Neural crest cell (in vitro differentiated cells): ENCODE measurements at places on chromosomes 4 and X.

GRCh38 chr4:113759696-113760093 lies 1.8 kb downstream of the CAMK2D start:
- no peak for DNase-seq

DNA sequence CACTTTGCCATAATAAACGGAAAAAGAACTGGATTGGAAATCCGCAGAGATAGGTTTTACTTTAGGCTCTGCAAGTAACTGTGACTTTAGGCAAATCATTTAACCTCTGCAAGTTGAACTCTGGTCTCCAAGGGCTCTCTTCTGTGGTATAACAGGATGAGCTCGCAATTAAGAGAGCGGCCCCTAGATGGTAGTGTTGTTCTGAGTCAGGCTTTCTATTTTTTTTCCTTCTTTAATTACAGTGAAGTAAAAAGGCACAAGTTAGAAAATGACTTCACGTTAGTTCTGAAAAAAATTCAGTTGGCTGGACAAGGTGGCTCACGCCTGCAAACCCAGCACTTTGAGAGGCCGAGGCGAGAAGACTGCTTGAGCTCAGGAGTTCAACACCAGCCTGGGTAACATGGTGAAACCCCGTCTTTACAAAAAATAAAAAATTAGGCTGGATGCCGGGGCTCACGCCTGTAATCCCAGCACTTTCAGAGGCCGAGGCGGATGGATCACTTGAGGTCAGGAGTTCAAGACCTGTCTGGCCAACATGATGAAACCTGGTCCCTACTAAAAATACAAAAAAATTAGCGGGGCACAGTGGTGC lies 18.0 kb downstream of the RPS3A start:
- DNase-seq: peak; percentile 67

DNA sequence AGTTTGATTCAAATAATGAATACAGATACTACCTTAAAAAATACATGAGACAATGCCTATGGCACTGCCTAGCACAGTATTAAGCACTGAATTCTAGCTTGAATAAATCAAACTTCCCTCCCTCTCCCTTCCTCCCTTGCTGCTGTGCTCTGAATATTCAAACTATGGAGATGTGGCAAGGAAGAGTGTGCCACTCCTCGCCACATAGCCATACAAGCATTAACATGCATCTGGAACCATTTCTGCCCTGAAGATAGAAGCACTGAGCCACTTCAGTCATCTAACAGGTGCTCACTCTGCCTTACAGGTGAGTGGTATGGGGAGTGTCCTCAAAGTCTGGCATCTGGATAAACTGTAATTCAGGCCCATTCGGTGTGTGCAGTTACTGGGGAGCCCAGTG lies 276.9 kb downstream of the ARHGAP24 start:
- DNase-seq: no peak

GRCh38 chrX:70488856-70489255 lies 44.2 kb downstream of the DLG3 start:
- DNase-seq: no peak

DNA sequence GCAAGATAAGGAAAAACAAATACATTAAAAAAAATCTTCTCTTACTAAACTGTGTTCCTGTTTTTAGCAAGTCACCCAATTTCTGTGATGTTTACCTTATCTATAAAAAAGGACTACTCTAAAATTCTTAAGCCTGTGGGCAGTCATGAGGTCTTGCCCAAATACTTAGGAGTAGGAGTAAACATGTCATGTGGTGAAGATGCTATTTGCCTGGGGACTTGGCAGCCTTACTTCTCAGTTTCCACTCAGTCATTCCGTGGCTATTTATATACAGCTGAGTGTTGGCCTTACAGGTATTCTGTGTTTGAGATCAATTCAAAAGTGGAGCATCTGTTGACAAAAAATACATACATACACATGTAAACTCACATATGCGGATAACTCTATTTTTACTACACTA lies 89.9 kb upstream of the TLR2 start:
- no peak for DNase-seq

- DNase-seq: no peak
Observed at GRCh38 chr4:184280591-184281071, 63.0 kb upstream of the ENPP6 start.

DNA sequence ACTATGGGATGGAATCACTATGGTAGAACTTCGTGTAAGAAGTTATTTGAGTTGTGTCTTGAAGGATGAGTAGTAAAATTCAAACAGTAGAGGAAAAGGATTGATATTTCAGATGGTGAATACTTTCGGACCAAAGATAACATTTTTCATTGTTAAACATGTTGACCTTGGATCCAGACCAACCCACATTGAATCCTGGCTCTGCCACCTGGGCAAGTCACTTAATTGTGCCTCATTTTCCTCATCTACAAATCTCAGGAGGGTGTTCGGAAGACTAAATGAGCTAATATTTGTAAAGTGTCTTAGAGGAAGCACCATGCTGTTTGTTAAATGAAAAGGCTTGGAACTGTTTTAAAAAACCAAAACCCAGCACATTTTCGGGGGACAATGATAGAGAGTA lies 1.4 kb upstream of the AIFM1 start:
- no peak for DNase-seq

GRCh38 chr4:48227662-48228061 lies 42.0 kb downstream of the TEC start:
- DNase-seq: no peak

DNA sequence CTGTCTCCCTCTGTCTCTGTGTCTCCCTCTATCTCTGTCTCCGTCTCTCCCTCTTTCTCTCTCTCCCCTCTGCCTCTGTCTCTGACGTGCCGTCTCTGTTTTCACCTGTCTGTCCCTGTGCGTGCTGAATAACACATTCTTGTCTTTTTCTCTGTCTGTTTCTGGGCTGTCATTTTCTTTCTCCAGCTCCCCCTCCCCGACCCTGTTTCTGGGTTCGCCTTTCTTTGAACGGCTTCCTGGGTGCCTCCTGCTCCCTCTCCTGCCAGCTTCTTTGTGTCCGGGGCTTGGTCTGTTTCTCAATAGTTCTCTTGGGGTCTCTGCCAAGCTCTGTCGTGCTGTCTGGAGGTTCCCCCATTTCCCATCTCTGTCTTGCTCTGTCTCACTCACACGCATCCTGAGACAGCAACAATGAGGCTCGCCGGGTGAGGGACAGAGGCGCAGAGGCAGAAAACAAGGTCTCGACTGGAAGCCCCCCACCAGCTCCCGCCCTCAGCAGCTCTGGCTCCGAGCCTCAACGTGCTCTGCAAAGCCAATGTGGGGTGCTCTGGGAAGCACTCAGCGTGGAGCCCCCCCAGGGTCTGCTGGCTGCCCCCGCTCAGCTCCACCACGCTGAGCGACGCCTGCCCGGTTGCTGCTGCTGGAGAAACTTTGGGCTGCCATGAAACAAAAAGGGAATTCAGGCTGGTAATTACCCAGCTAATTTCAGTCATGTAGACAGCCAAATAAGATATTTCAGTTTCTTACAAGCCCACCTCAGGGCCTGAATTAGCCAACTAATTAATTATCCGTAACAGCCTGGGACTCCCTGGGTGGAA lies 3.4 kb downstream of the CPLX1 start:
- no peak for DNase-seq

DNA sequence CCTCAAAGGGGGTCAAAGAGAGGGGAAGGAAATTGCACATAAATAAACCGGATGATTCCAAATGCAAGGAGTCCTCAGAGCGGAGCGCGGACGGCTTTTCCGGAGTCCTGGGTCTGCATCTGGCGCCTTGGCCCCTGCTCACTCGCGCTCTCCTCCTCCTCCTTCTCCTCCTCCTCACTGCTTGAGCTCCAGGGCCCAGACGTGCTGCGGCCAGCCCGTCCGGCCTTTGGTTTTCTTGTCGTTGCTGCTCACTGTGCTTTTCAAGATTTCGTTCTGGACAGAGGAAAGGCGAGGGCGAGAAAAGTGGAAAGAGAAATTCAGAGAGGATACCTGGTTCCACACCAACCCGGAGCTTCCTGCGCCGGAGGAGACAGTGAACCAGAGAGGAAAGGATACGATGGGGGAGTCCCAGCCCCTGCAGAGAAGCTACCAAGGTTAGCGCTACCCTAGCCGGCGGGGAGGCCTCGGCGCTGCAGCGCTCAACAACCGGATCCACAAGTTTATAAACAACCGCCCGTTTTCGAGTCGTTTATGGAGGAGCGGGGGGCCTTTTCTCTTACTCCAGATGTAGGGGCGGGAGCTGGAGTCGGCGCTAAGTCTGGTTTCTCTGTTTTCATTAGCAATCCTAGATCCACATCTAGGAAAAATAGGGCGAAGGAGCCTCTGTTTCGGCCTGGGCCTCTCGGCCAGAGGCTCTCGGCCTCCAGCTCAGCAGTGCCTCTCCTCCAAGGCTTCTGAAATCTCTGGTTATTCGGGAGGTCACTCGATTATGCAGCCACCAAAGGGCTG lies 2.7 kb downstream of the HAND2 start:
- no peak for DNase-seq

- no peak for DNase-seq
Observed at GRCh38 chr4:139374251-139374650, 72.0 kb upstream of the NDUFC1 start.

GRCh38 chr4:170979736-170980135 lies 833.5 kb upstream of the GALNTL6 start:
- no peak for DNase-seq

DNA sequence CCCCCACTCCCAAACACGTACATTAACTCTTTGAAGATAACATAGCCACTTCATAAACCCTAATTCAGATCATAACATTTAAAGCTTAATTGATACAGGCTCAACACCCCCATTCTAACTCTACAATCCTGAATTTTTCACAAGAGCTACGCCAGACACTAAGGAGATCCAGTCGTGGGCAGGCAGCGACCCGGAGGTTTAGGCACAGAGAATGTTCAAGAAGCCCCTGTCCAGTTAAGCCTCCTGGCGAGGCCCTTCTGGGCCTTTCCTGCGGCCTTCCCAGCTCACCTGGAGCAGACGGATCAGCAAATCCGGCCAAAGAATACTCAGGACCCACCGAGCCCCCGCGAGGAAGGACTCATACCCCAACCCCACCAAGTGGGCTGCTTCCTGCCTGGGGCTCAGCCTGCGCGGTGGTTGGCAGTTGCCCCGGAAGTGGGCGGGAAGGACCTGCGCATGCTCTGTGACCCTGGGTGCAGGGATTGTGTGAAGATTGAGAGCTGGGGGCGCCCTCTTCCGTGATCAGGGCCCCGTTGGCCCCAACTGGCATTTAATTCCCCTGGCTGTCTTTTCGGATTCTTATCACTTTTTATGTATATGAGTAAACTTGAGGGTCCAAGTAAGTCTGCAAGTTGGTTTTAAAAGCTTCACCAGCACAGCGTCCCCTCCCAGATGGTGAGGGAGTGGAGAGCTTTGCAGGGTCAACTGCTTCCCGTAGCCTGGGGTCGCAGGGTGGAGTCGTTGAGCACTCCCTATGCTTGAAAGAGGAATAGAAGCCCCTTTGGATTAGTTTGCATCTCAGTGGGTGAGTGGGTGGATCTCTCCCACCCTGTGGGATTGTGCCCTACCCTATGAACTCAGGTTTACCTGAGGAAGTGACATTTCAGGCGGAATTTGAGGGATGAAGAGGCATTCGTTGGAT lies at the start of gene TRIM61:
Gene TRIM61 (minus strand): TSS at position 415 of the 922 bp plus-strand sequence. CDS start 7,655 bp downstream, outside the sequence.
- DNase-seq: no peak

DNA sequence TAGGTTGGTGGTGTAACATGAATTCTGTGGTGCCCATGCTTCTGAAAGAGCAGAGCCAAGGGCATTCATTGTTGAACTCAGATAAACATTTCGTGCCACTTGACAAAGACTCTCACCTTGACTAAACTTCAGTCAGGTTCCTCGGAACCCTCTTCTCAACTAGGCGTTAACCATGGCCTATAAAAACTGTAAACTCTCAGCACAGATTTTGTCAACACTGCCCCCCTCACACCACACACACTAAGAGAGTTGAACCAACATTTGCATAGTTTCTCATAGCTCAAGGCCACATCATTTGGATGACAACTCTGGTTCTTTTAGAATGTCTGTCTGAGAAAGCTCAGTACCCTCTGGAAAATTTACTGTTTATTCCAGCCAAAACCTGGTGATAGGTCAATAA lies 28.1 kb downstream of the CASP6 start:
- DNase-seq: no peak

- DNase-seq: no peak
Observed at GRCh38 chrX:74593593-74593992, 20.8 kb downstream of the RLIM start.

DNA sequence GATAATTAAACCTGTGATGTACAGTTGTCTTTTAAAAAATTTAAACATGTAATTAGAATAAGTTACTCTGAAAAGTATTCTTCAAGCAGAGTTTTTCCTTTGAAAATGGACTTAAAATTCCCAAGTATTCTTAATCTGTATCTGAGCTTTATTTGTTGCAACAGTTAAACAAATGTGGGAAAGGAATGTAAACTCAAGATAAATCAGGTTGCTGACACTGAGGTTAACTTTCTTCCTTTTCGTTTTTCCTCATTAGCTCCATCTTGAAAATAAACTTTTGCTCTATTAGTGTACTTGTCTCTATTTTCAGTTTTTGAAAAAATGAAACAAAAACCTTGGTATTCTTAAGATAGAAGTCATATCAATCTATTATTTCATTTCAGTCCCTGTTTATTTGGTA lies 144.5 kb upstream of the BMPR1B start:
- no peak for DNase-seq

GRCh38 chr4:180953572-180953971 lies 1289.6 kb upstream of the TENM3 start:
- DNase-seq: no peak

GRCh38 chrX:17546356-17546755 lies 171.4 kb downstream of the NHS start:
- DNase-seq: no peak

GRCh38 chr4:179624768-179625181 lies 2182.5 kb upstream of the AGA start:
- DNase-seq: no peak

DNA sequence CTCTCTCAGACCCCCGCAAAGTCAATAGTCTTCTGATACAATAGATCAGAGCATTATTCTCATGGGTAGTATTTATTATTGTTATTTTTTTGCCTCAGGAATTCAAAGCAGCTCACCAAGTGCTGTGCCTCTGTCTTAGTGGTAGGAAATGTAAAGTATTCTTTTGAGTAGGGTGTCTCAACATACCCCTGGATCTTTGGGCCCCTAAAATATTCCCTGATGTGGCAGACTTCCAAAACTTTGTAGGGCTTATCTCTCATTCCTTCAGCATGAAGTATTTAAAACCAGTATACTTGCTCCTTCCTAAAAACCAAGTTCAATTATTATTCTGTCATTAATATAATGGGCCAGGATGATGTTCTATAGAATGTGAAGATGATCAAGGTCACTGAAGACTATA lies 115.3 kb upstream of the ZNF827 start:
- DNase-seq: no peak

DNA sequence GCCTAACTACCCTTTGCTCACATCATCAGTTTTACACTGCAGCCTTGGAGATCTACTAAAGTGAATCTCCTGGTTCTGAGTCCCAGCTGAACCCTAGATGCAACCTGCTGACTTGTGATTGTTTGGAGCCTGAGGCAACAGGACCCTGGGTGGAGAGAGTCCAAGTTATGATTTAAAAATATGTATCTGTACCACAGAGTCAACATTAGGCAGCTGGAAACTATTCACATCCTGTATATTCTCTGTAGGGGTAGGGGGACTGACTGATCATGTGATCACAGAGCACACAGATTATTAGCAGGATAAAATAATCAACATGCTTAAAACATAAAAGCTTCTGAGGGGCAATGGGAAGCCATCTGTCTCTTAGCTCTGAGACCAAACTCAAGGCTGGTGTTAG lies 52.1 kb downstream of the CT47B1 start:
- no peak for DNase-seq
